Tibial nerve (tissue), 4 donors: ENCODE measurements at places on chromosomes 11 and 22. TPM values are rescaled to one million over a fixed set of nuclear protein-coding genes. Genes with fewer than 3 reads are reported as not detected.

The KCNK7 gene
- total RNA-seq = 0.63 TPM

The THAP12 gene
- total RNA-seq = 30.4 TPM

The DAGLA gene
- total RNA-seq = 2.7 TPM

The LMO2 gene
- 37.4 TPM for total RNA-seq

The MPPED2 gene
- 11.5 TPM for total RNA-seq

The SCGB1A1 gene
- not detected for total RNA-seq

The BTBD18 gene
- not detected for total RNA-seq
